Spinal cord (tissue), 10 donors: ENCODE measurements at places on chromosomes 6 and 20. TPM values are rescaled to one million over a fixed set of nuclear protein-coding genes. Genes with fewer than 3 reads are reported as not detected.

ECI2 gene
- 92.3 TPM for total RNA-seq

HLA-DPB1 gene
- total RNA-seq = 15.4 TPM

CCN2 gene
- total RNA-seq = 86.8 TPM

PRICKLE4 gene
- total RNA-seq = 1.8 TPM

PRKN gene
- 7.9 TPM for total RNA-seq

LHFPL5 gene
- 0.79 TPM for total RNA-seq

PTPRT gene
- total RNA-seq = 10.7 TPM

SLC22A23 gene
- 26.9 TPM for total RNA-seq

DXO gene
- 7.9 TPM for total RNA-seq

INSM1 gene
- total RNA-seq = 0.50 TPM

KCNK15 gene
- 0.55 TPM for total RNA-seq

ZC3H12D gene
- 1.2 TPM for total RNA-seq

CCM2L gene
- 8.4 TPM for total RNA-seq

TINAG gene
- 0.10 TPM for total RNA-seq

CST5 gene
- not detected for total RNA-seq

TSBP1 gene
- total RNA-seq = not detected

OR2J2 gene
- total RNA-seq = 0.40 TPM

GHRH gene
- not detected for total RNA-seq

MATN4 gene
- 21.2 TPM for total RNA-seq

KCNK16 gene
- not detected for total RNA-seq

MYB gene
- 2.2 TPM for total RNA-seq

APOBEC2 gene
- total RNA-seq = 1.1 TPM

QKI gene
- 544 TPM for total RNA-seq

SERPINB1 gene
- total RNA-seq = 17.0 TPM

GMNN gene
- 27.3 TPM for total RNA-seq

SAMD3 gene
- 5.9 TPM for total RNA-seq

ELOVL2 gene
- total RNA-seq = 31.8 TPM

C6orf118 gene
- total RNA-seq = 20.7 TPM

GUCA1A gene
- total RNA-seq = 1.9 TPM

SH3BGRL2 gene
- total RNA-seq = 25.1 TPM

ADGRF5 gene
- total RNA-seq = 15.5 TPM

C20orf141 gene
- not detected for total RNA-seq

PDYN gene
- 11.0 TPM for total RNA-seq

SLC24A3 gene
- 30.7 TPM for total RNA-seq

NUDT3 gene
- total RNA-seq = 106 TPM

OR2H2 gene
- not detected for total RNA-seq

TMEM200A gene
- total RNA-seq = 8.8 TPM

SLC32A1 gene
- 3.1 TPM for total RNA-seq

PLG gene
- 0.39 TPM for total RNA-seq

ENPP4 gene
- 10.8 TPM for total RNA-seq

WFDC5 gene
- total RNA-seq = not detected

AGPAT4 gene
- 51.1 TPM for total RNA-seq

TMX4 gene
- total RNA-seq = 84.7 TPM
